ENCODE measurements at places on chromosomes 6 and 20.

GRCh38 chr20:32631933-32632460 lies 41.7 kb downstream of the C20orf203 start:
- no peak for DNase-seq

DNA sequence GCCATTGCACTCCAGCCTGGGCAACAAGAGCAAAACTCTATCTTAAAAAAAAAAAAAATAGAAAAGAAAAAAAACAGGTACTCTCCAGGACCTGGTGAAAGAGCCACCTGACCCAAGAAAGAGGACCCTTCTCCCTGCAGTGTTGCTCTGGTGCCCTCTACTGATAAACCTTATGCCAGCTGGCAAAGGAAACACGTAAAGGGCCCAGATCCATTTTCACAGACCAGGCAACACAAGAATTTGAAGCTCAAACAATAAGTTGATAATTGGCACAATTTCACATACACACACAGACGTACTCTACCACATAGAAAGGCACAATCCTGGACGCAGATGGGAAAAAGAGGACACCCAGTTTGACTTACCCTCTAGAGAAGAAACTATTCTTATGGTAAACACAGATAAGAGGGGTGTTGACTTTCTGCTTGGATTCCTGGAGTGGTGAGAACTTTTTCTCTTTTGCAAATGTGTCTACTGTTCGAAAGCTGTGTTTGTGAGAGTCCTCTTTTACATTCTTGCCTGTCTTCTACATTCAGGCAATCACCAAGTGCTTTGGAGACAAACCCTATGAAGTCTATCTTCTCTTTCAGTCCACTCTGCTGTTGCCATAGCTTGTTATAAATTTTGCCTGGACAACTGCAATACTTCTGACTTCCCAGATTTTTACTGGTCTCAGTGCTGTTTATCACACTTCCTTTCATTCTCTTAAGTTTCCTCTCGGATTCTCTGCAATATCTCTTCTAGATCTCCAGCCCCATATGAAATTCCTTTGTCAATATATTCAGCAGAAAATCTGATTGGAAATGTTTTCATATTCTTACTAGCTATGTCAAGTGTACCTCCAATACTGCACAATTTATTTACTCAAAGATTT lies 6.4 kb upstream of the SNRPB start:
- no peak for DNase-seq

DNA sequence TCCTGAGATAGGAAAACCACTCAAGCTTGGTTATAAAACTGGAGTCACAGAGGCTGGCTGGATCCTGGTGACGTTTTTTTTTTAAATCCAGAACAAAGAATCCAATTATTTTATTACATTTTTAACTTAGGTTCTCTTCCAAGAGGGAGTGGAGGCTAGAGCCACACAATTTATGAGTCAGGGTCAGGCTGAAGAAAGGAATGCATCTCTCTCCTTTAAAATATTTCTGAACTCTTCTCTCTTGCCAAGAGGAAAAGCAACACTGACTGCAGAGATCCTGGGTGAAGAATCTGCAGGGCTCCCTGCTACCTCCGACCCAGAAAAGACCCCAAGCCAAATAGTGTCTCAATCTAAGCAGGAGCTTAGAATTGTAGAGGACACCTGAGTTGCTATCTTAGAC lies 88.5 kb upstream of the SSTR4 start:
- DNase-seq, result no peak

DNA sequence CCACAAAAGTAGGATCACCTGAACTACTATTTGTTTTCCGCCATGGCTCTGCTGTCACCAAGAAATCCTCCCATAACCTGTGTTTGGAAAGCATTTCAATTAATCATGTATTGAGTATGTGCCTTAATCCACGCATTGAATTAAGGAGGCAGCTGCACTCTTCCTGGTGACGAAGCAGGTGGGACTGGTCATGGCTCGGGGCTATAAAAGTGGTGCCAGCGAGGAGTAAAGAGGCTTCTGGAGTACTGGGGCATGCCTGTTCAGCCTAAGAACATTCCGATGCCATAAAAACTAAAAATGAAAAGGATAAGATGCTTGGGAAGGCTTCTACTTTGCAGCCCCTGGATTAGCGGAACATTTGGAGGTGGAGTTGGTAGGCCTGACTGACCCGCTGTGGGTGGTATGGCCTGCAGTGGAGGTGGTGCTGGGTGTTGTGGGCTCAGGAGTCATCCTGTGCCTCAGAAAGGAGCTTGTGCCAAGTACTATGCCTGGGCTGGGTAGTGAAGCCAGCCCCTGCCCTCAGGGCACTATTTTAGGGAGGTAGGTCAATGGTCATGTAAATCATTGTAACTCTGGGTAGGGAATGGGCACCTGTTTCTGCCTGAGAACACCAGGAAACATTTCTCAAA lies 110.5 kb downstream of the B3GAT2 start:
- DNase-seq, result no peak

- DNase-seq, result peak; percentile 50
Measured at GRCh38 chr20:60210779-60211617, 252.8 kb downstream of the CDH26 start.

DNA sequence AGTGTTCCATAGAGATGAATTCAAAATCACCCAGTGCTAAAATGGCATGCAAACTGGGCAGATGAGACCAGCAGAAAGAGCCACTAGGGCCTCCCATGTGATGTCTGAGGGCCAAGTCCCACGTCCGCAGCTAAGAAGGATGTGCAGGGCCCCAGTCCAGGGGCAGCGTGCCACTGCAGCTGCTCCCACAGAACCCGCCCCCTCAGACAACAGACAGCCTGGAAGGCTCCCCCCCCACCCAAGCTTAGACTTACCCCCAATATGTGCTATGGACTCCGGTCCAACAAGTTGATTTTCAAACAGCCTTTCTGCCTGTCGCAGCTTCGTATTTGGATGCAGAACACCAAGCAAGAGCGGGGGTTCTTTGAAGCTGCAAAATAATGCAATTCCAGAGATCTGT lies 14.0 kb downstream of the APMAP start:
- no peak for DNase-seq

DNA sequence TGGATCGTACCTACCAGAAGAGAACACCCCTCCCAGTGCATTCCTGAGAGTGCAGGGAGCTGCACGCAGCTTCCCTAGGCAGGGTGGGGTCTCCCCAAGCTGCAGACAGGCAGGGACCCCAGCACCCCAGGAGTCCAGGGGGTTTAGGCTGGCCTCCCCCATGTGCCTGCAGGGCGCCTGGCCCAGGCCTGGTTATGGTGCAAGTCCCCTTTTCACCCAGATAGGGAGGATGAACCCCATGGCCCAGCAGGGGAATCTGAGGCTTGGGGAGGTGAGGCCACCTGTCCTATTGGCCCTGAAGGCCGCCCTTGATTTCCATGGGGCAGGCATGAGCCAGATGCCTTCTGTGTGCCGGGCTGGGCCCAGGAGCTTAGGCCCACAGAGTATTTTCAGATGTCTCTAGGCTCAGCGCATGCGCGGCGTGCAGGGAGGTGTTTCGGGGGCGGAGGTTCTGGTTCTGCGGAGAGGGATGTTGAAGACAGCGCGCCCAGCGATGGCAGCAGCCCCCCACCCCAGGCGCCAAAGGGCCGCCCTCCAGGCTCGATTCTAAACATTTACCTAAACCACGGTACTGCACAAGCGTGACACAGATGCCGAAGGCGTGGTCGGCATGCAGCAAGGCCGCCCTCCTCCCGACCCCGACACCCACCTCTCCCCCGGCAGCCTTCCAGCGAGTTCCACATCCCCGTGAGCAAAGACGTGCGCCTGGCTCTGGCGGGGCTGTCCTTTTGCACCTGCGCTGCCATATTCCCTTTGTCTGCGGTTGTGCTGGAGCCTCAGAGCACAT lies 29.4 kb downstream of the COL20A1 start:
- DNase-seq, result no peak

DNA sequence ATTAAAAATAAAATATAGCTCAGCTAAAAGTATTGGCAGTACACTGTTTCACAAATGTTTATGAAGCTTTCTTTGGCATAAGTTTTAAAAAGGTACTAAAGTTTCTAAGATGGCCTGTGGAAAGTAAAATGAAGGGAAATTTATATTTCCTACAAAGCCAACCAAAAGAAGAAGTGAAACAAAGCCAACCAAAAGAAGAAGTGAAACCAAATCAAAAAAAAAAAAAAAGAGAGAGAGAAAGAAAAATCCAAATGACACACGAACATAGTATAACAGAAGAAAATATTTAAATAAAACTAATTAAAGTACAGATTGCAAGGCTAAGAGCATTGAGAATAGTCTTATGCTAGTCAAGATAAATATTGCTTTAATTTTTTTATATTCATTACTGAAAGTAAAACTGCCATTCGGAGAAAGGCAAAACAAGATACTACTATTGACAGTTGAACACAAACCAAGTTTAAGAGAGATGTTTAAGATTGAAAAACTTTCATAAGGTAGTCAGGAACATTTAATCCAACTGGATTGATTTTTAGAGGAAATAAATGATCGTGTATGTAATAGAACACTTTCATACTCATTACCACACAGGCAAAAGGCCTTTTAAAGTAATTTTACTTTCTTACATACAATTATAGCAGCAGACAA lies 12.8 kb upstream of the KHDRBS2 start:
- DNase-seq, result no peak

Data from AG10803 (cell line).